ENCODE measurements at places on chromosomes 3 and 15. TPM values are rescaled to one million over a fixed set of nuclear protein-coding genes. Genes with fewer than 3 reads are reported as not detected.

PLA2G4E gene
- total RNA-seq, result not detected

DNA sequence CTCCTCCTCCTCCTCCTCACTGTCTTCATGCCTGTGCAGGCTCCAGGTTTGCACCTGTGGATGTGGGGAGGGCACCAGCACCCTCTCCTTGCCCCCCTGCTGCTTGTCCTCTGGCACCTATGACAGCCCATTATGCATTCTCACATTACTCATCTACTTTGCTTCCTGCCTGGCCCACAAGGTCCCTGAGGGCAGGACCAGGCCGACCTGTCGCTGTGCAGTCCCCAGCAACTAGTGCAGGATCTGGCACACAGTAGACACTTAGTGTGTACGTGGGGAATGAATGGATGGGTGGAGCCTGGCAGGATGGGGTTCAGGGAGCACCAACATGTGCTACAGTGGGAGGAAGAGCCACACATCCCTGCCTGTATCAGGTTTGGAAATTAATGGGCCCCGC is 58.3 kb upstream of the TMEM115 start:
- H3K27ac ChIP-seq, result no peak overlapping the region
- DNase-seq, result no peak
- H3K4me1 ChIP-seq, result no peaks in the 10 kb centered on the region
- no peaks in the 10 kb centered on the region for H3K36me3 ChIP-seq
- no peaks in the 10 kb centered on the region for H3K27me3 ChIP-seq

GRCh38 chr3:194031867-194032635 is 103.9 kb upstream of the HES1 start:
- H3K4me3 ChIP-seq, result no peak overlapping the region
- no peaks in the 10 kb centered on the region for H3K27me3 ChIP-seq
- H3K27ac ChIP-seq, result no peak overlapping the region
- DNase-seq, result no peak

DNA sequence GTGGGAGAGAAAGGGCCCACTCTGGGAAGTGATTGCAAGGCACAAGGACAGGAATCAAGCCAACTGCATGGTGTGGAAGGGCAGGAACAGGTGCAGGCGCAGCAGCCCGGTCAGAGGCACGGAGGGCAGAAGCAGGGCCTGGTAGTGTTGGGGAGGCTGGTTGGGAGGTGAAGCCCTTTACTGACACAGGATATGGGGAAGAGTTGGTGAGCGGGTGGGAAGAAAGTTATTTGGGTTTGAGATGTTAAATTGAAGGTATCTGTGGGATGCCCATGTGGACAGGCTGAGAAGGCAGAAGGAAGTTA is 83.6 kb upstream of the ABHD2 start:
- no peaks in the 10 kb centered on the region for H3K4me1 ChIP-seq
- H3K4me3 ChIP-seq, result no peak overlapping the region
- DNase-seq, result no peak
- H3K27ac ChIP-seq, result no peak overlapping the region
- H3K36me3 ChIP-seq, result no peaks in the 10 kb centered on the region

GRCh38 chr15:56893364-56893678 is 25.1 kb upstream of the TCF12 start:
- no peaks in the 10 kb centered on the region for H3K36me3 ChIP-seq
- DNase-seq, result no peak
- no peak overlapping the region for H3K4me3 ChIP-seq
- no peak overlapping the region for H3K27ac ChIP-seq
- no peaks in the 10 kb centered on the region for H3K27me3 ChIP-seq

- no peaks in the 10 kb centered on the region for H3K27me3 ChIP-seq
- DNase-seq, result no peak
- H3K36me3 ChIP-seq, result no peaks in the 10 kb centered on the region
- H3K4me3 ChIP-seq, result no peak overlapping the region
- H3K27ac ChIP-seq, result peak overlapping the region; percentile 57
Measured at GRCh38 chr15:67091071-67091979, 25.9 kb downstream of the SMAD3 start.

- no peaks in the 10 kb centered on the region for H3K4me1 ChIP-seq
- H3K36me3 ChIP-seq, result no peaks in the 10 kb centered on the region
- no peaks in the 10 kb centered on the region for H3K27me3 ChIP-seq
- H3K4me3 ChIP-seq, result no peak overlapping the region
- H3K27ac ChIP-seq, result peak overlapping the region; percentile 23
Measured at GRCh38 chr3:134699141-134699711, 48.4 kb upstream of the KY start.

- no peak overlapping the region for H3K4me3 ChIP-seq
- no peaks in the 10 kb centered on the region for H3K4me1 ChIP-seq
- no peaks in the 10 kb centered on the region for H3K36me3 ChIP-seq
- no peaks in the 10 kb centered on the region for H3K27me3 ChIP-seq
- DNase-seq, result no peak
Measured at GRCh38 chr3:53501178-53501577, 6.8 kb downstream of the CACNA1D start.

DNA sequence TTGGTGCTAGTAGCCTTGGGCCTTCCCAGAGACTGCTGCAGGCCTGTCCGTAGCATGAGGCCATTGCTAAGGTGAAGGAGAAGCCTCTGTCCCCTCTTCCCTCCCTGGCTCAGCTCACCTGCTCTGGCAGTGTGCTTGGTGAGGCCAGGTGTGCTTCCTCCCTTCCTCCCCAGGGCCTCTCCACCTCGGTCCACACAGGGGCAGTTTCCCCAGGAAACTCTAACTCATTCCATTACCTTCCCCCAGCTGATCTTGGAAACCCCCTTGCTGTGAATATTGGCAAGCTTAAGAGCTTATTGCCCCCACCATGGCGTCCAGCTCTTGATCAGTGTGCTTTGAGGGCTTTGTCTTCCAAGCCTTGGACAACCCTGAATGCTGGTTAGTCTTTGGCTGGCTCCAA is 52.7 kb downstream of the ZNF445 start:
- no peak overlapping the region for H3K27ac ChIP-seq
- no peaks in the 10 kb centered on the region for H3K27me3 ChIP-seq
- no peak overlapping the region for H3K4me3 ChIP-seq
- no peak for DNase-seq

- peak; percentile 26 for DNase-seq
- H3K36me3 ChIP-seq, result no peaks in the 10 kb centered on the region
- no peaks in the 10 kb centered on the region for H3K27me3 ChIP-seq
- H3K4me1 ChIP-seq, result no peaks in the 10 kb centered on the region
Measured at GRCh38 chr15:44812029-44812517, 75.7 kb downstream of the TRIM69 start.

DNA sequence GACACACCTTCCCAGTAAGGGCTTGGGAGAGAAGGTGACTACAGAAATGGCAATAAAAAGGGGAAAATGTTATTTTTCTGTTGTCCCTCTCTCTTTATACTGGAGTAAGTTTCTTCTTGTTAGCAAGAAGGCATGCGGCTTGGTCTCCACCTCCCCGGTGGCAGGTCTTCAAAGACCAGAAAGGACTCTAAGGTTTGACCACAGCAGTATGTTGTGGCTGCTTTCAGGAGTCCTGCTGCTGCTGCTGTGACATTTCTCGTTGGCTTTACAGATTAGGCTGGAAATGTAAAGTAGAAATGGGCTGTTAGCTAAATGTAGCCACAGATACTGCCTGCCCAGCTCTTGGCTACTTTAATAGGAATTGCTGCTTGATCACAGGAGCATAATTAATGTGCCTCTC is 175.8 kb upstream of the ZBTB20 start:
- H3K27me3 ChIP-seq, result no peaks in the 10 kb centered on the region
- DNase-seq, result no peak
- no peak overlapping the region for H3K4me3 ChIP-seq
- H3K27ac ChIP-seq, result no peak overlapping the region
- no peaks in the 10 kb centered on the region for H3K36me3 ChIP-seq

DNA sequence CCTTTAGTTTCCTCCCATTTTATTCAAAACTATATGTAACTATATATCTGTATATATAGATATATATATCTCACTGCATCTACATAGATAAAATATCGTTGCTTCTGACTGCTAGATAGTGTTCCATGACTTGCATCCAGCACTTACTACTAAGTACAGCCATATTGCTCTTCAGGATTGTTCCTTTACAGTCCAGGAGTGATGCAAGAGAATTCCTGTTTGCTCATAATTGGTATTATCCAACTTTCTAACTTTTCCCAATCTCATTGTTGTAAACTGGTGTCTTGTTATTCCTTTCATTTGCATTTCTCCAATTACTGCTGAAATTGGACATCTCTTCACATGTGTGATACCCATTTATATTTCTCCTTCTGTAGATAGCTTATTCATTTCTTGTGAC is 99.8 kb upstream of the STRIT1 start:
- no peaks in the 10 kb centered on the region for H3K36me3 ChIP-seq
- H3K4me3 ChIP-seq, result no peak overlapping the region
- no peak overlapping the region for H3K27ac ChIP-seq
- no peaks in the 10 kb centered on the region for H3K27me3 ChIP-seq

GRCh38 chr3:155494332-155494731 is 200.8 kb upstream of the STRIT1 start:
- DNase-seq, result no peak
- H3K27ac ChIP-seq, result no peak overlapping the region
- H3K4me3 ChIP-seq, result no peak overlapping the region
- H3K36me3 ChIP-seq, result no peaks in the 10 kb centered on the region
- H3K4me1 ChIP-seq, result no peaks in the 10 kb centered on the region

- H3K27me3 ChIP-seq, result no peaks in the 10 kb centered on the region
- no peak for DNase-seq
- H3K27ac ChIP-seq, result no peak overlapping the region
- no peaks in the 10 kb centered on the region for H3K36me3 ChIP-seq
- H3K4me1 ChIP-seq, result no peaks in the 10 kb centered on the region
Measured at GRCh38 chr3:190036631-190037030, 84.1 kb downstream of the P3H2 start.

- no peak overlapping the region for H3K4me3 ChIP-seq
- H3K36me3 ChIP-seq, result no peaks in the 10 kb centered on the region
- H3K27ac ChIP-seq, result no peak overlapping the region
Measured at GRCh38 chr15:83659417-83659812, 5.5 kb downstream of the ADAMTSL3 start.

GOLGA6A gene
- not detected for total RNA-seq

EPHB3 gene
- 7.9 TPM for total RNA-seq

CHRM5 gene
- not detected for total RNA-seq

GRCh38 chr15:70314688-70315087 is 217.0 kb upstream of the TLE3 start:
- H3K36me3 ChIP-seq, result no peaks in the 10 kb centered on the region
- no peaks in the 10 kb centered on the region for H3K4me1 ChIP-seq
- H3K27ac ChIP-seq, result no peak overlapping the region

- H3K4me3 ChIP-seq, result no peak overlapping the region
- no peaks in the 10 kb centered on the region for H3K4me1 ChIP-seq
- peak overlapping the region; percentile 75 for H3K27ac ChIP-seq
- no peak for DNase-seq
- no peaks in the 10 kb centered on the region for H3K36me3 ChIP-seq
- no peaks in the 10 kb centered on the region for H3K27me3 ChIP-seq
Measured at GRCh38 chr3:58572634-58573230, 4.5 kb downstream of the FAM107A start.

MYZAP gene
- total RNA-seq, result 12.1 TPM

GRCh38 chr3:52128118-52128683 is 26.0 kb downstream of the POC1A start:
- H3K27ac ChIP-seq, result peak overlapping the region; percentile 12
- no peak for DNase-seq
- no peaks in the 10 kb centered on the region for H3K4me1 ChIP-seq
- no peak overlapping the region for H3K4me3 ChIP-seq
- H3K36me3 ChIP-seq, result no peaks in the 10 kb centered on the region

ZNF80 gene
- total RNA-seq, result not detected

CYP19A1 gene
- 24.9 TPM for total RNA-seq

GRCh38 chr15:62564886-62565633 is 400.0 kb upstream of the C2CD4B start:
- H3K27ac ChIP-seq, result no peak overlapping the region
- H3K4me3 ChIP-seq, result no peak overlapping the region
- H3K4me1 ChIP-seq, result no peaks in the 10 kb centered on the region

DNA sequence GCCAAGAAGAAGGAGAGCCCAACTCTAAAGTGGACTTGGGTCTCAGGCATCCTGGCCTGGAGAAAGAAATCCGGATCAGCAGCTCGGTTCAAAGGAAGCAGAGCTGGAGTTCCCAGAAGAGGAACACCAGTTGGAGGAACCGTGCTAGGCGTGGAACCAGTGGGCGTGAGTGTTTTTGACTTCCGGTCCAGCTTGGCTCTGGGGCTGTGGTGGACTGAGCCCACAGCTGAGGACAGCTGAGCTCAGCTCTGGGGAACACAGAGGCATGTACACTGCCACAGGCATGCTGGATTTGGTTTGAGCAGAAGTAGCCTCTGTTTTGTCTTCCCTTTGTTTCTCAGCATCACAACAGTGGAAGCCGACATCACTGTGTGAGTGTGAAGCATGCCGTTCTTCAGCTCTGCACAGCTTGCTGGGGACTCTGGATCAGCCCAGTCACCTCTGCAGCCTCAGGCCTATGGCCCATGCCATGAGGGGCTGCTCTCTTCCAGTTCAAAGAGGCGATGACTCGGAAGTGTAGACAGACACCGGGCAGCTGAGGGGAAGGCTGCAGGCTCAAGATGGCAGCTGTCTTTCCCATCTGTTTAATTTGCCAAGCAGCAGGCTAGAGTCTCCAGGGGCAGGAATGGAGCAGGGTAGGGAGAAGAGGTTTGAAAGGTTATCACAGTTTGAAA is 185.8 kb upstream of the UBE3A start:
- H3K27ac ChIP-seq, result no peak overlapping the region
- no peak for DNase-seq
- H3K4me1 ChIP-seq, result no peaks in the 10 kb centered on the region
- H3K27me3 ChIP-seq, result no peaks in the 10 kb centered on the region

ILDR1 gene
- total RNA-seq, result 3.3 TPM

DNA sequence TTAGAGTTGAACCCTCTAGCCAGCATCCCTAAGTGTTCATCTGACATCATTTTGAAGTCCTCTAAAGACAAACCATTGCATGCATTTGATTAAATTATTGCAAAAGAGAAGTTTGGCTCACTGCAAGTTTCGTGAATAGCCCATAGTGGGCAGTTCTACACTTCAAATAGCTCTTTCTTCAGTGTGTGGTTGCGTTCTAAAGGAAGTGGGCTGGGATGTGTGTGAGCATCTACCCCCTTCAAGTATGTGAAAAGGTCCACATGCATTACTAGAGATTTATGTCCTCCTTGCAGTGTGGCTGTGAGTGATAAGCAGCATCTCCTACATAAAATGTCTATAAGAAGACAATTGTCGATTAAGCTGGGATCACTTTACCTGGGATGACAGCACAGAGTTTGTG is 54.6 kb downstream of the SST start:
- H3K27ac ChIP-seq, result no peak overlapping the region
- no peak overlapping the region for H3K4me3 ChIP-seq
- no peaks in the 10 kb centered on the region for H3K36me3 ChIP-seq
- H3K4me1 ChIP-seq, result peaks cover 4% of the 10 kb centered on the region
- no peaks in the 10 kb centered on the region for H3K27me3 ChIP-seq
- no peak for DNase-seq

- H3K36me3 ChIP-seq, result no peaks in the 10 kb centered on the region
- H3K27ac ChIP-seq, result no peak overlapping the region
- DNase-seq, result no peak
- H3K27me3 ChIP-seq, result no peaks in the 10 kb centered on the region
Measured at GRCh38 chr3:172591125-172591605, 67.9 kb upstream of the TNFSF10 start.

POPDC2 gene
- 6.9 TPM for total RNA-seq

- H3K4me1 ChIP-seq, result no peaks in the 10 kb centered on the region
- H3K27ac ChIP-seq, result no peak overlapping the region
- no peaks in the 10 kb centered on the region for H3K27me3 ChIP-seq
- no peaks in the 10 kb centered on the region for H3K36me3 ChIP-seq
Measured at GRCh38 chr3:37968813-37969595, 21.6 kb upstream of the VILL start.

LCTL gene
- not detected for total RNA-seq

Data from breast epithelium (tissue), 4 donors.